Stimulated activated CD8-positive, alpha-beta memory T cell treated with anti-CD3 and anti-CD28 coated beads, Interleukin-7, amount 100 ng/mL, for 1 hour (primary cell): ENCODE measurements at places on chromosomes 3 and 15.

DNA sequence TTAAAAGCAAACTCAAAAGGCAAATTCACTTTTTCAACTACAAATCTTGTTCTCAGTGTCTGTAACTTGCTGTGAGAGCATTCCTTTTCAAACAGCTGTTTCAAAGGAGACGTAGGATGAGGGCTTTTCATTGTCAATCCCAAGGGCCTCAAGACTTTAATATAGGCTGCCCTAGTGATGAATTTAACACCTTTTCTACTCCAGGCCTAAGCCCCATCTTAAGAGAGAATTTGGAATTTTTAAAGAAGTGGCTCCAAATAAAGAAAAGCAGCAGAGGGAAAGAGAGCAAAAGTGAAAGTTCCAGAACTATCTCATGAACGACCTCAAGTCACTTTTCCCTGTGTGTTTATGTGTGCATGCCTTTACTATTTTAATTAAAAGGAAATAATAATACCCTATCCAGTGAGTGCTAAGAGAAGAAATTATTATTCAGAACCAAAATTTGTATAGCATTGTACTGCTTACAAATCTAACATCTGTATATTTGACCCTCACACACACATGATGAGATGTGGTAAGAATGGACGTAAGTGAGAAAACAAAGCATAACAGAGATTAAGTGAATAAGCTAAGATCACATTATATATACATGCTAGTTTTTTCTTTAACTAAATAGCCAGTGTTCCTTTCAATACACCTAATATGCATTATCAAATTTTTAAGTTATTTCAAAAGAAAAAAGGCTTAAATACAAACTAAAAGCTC, 196.4 kb downstream of the VGLL3 start:
- DNase-seq = no peak

- DNase-seq = no peak
Observed at GRCh38 chr15:68409736-68410370, 22.1 kb downstream of the ITGA11 start.

DNA sequence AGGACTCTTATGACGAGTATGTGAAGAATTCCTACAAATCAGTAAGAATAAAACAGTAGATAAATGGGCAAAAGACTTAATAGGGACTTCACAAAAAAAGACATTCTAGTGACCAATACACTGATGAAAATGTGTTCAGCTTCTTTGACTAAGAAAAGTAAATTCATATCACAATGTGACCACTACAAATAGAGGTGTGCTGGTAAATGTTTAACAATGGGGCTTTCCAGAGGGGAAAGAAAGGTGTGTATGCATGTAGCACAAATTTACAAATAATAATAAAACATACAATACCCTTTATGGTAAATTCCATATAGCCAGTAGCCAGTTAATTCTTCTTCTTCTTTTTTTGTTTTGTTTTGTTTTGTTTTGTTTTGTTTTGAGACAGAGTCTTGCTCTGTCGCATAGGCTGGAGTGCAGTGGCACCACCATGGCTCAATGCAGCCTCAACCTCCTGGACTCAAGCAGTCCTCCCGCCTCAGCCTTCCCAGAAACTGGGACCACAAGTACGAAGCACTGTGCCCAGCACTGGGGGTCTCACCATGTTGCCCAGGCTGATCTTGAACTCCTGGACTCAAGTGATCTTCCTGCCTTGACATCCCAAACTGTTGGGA, 17.5 kb upstream of the NMD3 start:
- no peak for DNase-seq

DNA sequence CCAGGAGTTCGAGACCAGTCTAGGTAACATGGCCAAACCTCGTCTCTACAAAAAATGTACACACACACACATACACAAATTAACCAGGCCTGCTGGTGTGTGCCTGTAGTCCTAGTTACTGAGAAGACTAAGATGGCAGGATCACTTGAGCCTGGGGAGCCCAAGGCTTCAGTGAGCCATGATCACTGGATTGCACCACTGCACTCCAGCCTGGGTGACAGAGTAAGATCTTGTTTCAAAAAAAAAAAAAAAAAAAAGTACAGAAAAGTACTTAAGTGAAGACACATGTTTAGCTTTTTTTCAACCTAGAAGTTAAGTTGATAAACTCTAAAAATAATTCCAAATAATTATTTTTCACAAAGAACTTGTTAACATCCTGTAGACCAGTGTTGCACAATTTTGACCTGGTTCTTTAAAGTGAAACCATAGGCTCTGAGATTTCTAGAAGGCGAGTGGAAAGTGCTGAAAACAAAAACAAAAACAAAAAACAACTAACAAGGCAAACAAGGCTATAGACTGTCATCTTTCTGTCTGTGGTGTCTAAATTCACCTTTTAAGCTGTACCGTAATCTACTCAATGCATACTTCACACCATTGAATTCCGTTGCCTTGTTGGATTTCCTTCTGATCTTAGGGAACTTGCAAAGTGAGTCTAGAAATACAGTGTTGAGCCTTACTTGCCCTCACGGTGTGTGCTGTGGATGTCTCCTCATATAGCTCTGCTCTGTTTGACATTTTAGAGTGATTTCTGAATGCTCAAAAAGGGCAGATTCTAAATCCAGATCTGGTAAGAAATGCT, 63.5 kb downstream of the CHST2 start:
- DNase-seq = no peak

- DNase-seq = no peak
Observed at GRCh38 chr15:82768414-82769054, 37.3 kb downstream of the FSD2 start.

- DNase-seq = no peak
Observed at GRCh38 chr15:78455749-78456148, 17.7 kb downstream of the IREB2 start.

DNA sequence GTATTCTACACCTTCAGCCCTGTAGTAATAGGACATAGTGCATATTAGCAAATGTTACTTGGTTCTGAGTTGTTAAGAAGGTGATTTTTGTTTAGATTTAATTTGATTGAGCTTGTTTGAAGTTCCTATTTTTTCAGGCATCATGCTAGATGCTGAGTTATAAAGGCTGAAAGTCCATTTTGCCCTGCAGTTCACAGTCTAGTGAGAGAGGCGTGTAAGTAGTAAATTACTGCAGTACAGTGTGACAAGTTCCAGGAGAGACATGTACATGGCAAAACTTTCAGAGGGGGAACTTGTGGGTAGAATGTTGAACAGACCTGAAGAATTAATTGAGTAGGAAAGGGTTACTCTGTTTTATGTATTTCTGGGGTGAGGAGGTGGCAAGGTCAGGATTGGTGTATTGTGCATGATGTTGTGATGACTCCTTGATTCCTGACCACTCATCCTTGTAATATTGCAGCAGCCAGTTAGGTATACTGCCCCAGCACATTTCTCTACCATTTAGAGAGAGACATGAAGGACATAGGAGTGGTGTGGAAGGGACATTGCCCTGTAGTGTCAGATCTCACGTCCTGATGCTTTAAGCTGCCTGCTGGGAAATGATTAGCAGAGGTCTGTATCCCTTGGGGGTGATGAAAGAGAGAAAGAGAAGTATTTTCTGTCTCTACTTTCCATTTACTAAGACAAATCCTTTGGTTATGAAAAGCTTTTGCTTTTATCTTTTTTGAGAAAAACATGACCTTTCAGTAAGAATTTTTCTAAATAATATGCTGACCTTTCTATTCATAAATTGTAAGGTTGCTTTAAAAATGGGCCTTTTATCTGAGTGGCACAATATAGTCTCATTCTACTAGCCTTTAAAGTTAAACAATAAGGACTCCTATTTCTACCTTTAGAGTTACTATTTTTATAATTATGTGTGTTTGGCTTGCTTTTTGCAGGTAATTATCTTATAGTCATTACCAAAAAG, 16.9 kb downstream of the SACM1L start:
- no peak for DNase-seq

GRCh38 chr3:89245612-89246011, 138.2 kb downstream of the EPHA3 start:
- no peak for DNase-seq

DNA sequence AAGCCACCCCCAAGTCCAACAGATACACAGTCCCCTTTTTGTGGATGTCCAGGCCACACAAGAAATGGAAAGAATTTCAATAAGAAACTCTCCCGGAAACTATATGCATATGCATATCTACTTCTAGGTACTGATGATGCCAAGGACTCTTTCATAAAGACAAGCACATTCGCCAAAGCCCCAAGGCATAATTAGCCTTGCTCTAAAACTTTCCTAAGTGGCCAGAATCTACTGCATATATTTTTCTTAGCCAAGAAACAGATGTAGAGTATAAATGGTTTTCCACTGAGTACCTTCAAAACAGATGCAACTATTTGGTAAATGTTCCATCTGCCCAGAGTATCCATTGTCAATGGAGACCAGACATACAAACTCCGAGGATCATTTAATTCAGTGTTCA, 73.9 kb downstream of the MAGI1 start:
- no peak for DNase-seq

GRCh38 chr15:89118481-89118989, 30.3 kb downstream of the ABHD2 start:
- no peak for DNase-seq

DNA sequence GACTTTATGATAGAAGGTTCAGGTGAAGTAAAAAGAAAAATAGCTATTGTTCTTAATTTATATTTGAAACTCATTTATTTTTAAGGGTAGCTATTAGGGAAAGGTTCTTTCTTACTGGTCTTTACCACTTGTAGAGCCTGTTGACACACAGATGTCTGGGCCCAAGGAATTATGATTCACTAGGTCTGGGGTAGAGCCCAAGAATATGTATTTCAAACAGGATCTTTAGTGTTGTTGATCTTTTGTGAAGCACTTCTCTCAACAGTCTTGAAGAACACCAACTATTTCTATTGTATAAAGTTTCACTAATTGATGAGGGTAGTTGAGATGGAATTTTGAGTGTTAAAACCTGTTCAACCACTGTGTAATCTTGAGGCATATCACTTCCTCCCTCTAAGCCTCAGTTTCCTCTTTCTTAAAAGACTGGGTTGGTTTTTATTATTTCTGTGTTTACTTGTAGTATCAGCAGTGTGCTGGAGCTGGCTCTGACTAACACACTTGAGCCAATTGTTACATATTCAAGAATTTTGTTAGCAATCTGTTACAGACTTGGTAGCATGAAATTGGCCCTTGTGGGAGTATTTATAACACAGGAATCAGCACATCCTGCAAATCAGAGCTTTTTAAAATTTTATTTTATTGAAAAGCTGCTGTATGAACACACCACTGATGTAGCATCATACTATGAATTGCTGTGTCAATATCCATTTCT, 155.9 kb downstream of the RBMS3 start:
- DNase-seq = no peak

GRCh38 chr3:139394116-139394515, 4.7 kb upstream of the COPB2 start:
- DNase-seq = no peak

GRCh38 chr15:52658955-52659354, 20.2 kb downstream of the ATOSA start:
- no peak for DNase-seq
